ENCODE measurements at places on chromosomes 7 and 10. TPM values are rescaled to one million over a fixed set of nuclear protein-coding genes. Genes with fewer than 3 reads are reported as not detected.
A peak's percentile ranks its signal among the peaks of the same experiment; 100 is the strongest.

APBB1IP gene
- polyA plus RNA-seq, result 2.8 TPM

GRCh38 chr10:4183761-4184261 is 398.8 kb upstream of the KLF6 start:
- DNase-seq, result no peak

DNA sequence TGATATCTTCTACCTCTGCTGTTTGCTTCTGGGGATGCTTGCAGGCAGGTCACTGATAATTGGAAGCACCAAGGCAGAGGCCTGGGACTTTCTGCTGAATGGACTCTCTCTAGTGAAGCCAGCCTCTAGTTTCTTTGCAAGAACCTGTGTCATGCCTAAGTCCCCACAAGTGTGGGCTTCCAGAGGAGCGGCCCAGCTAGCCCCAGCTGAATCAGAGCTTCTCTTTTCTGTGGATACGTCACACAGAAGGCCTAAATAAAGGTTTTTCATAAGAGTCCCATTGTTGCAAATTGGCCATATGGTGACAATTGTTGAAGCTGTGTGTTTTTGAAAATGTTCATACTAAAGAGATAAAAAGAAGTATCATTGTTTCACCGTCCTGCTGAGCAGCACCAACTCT is 6.8 kb upstream of the OPALIN start:
- no peak for DNase-seq

DNA sequence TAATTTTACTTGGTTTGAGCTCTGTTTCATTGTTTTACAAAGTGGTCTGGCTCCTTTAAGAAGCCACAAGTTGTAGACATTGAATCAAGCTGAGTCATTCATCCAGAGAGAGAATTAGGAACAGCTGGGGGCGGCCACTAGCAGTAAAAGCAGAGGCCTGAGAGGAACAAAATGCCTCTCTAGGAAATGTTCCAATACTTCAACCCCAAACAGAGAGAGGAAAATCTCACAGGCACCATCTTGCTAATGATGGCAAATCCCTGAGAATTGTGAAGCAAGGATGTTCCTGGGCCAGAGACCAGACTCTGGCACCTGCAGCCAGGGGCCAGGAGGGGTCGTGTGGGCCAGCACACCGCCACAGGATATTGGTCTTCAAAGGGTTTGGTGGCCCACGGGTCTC is 26.5 kb upstream of the TRIL start:
- DNase-seq, result peak; percentile 82

GRCh38 chr7:1413936-1414639 is 45.2 kb downstream of the MICALL2 start:
- DNase-seq, result no peak

TRIM73 gene
- 1.0 TPM for polyA plus RNA-seq

C10orf143 gene
- 4.0 TPM for polyA plus RNA-seq

DNA sequence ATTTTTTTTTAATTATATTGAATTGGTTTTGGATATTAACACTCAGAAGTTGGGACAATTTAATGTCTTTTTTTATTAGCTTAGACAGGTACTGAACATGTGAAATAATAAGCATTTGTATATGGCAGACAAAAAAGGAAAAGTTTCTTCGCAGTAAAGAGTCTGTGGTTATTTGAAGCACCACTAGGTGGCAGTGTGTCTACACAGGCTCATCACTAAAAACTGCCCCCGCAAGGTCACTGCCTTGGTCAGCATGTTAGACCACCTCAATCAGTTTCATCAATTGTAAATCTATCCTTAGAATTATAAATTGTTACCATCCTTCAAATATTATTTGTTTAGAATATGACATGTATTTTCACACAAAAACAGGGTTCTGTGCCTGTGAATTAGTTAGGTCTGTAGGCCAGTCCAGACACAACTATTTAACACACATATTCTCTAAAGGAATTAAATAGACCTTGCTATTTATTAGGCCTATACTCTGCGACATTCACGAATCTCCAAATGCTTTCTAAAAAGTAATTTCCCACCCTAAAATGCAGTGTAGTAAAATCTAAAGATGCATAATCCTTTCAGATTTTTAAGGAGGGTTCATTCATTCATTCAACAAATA is 17.0 kb downstream of the PNLIPRP3 start:
- no peak for DNase-seq

GNGT1 gene
- not detected for polyA plus RNA-seq

DNA sequence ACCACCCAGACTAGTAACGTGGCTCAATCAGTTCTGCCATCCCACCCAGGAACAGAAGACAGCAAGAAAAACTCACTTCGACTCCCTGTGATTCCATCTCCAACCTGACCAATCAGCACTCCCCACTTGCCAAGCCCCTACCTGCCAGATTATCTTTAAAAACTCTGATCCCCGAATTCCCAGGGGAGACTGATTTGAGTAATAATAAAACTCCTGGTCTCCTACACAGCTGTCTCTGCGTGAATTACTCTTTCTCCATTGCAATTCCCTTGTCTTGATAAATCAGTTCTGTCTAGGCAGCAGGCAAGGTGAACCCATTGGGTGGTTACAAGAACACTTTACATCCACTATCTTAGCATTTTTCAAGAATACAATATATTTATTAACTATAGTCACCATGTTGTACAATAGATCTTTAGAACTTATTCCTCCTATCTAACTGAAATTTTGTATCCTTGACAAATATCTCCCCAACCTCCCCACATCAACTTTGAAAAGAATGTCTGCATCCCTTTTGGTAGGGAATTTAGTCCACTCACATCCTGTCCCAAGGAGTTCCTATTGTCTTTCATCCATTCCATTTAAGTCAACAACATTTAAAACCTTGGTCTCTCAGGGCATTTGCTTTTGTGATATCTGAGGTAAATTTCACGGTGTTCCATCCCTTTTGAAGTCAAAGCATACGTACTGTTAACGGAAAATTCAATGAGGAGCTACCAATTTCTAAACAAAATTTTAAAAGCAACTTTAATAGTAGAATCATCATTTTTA is 163.7 kb downstream of the MACC1 start:
- no peak for DNase-seq

DNA sequence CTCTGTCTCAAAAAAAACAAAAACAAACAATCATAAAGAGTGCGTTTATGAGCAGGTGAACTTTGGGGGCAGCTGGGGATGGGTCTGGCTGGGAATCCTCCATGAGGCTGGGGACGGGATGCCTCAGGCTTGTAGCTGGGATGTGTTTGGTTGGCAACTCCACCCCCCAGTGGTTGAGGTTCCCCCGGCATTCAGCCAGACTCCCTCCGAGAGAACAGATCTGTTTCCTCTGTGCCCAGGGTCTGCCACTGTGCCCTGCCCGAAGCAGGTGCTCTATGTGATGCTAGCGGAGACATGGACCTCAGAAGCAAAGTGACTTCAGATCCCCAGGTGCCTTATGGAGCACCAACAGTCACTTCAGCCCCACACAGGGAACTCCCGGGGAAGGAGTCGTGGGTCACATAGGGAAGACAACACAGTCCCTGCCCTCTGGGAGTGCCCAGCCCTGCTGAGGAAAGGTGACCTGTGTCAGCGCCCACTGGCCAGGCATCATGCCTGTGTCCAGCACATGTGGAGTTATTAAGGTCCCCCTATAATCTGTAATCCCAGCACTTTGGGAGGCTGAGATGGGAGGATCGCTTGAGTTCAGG is 29.3 kb upstream of the GTF2IRD1 start:
- DNase-seq, result no peak

DNA sequence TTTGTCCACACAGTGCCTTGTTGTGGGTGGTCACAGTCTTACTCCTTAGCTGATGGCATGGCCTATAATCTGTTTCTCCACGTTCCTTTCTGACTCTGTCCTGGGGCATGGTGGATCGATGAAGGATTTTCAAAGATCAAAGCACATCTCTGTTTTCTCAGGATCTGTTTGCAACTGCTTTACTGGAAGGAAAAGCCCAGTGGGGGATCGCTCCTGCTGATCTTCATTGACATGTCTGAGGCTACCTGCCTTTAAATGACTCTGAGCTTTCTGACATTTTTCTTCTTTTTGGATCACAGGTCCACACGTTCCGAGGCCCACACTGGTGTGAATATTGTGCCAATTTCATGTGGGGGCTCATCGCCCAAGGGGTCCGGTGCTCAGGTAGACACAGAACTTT is 68.0 kb upstream of the PRR15 start:
- DNase-seq, result no peak

DNA sequence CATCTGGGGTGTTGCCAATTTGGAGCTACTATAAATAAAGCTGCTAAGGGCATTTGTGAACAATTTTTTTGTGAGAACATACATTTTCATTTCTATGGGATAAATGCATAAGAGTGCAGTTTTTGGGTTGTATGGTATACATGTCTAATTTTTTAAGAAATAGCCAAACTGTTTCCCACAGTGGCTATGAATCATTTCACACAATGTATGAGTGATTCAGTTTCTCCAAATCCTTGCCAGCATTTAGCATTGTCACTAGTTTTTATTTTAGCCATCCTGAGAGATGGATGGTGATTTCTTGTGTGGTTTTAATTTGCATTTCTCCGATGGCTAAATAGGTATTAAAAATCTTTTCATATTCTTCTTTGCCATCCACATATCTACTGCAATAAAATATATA is 105.3 kb downstream of the AMPH start:
- DNase-seq, result no peak

DNA sequence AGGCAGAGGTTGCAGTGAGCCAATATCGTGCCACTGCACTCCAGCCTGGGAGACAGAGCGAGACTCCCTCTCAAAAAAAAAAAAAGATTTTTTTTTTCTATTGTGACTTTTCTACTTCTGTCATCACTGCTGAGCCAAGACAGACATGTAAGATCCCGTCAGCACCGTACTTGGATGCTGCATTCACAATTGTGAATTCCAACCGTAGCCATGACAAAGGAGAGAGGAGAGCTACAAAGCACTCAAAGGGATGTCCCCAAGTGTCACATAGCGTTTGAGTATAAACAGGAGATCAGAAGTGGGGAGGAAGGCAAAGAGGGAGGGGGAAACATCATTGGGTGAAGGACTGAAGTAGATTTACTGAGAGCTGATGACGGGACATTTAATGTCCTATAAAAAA is 144.2 kb downstream of the PRPF18 start:
- no peak for DNase-seq

DNA sequence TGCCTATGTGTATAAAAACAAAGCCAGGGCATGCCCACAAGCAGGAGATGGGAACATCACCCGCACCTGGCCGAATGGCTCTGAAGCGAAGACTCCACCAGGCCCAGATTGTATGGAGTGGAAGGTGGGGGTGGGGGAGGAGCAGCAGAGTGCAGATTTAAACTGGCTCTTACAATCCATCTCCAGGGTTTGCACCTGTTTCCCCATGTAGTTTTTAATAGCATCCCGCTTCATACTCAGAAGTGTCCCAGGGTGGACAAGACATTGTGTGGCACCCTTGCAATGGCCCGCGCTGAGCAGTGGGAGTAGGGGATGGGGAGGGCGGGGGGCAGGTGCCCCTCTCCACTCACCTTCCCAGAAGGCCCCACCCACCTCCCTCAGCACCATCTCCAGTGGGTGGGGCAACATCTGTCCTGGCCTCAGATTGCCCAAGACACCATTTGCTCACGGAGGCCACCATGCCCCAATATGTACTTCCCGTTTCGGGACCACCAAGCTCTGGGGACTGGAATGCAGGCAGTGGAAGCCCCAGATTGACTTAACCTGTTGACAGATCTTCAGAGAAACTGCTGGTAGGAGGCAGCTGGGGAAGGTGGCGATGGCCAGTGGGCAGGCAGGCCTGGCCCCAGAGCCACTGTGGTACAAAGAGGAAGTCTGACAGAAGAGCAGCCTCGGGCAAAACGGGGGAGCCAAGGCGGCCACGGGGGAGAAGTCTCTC is 23.0 kb downstream of the VSIR start:
- DNase-seq, result peak; percentile 24

DNA sequence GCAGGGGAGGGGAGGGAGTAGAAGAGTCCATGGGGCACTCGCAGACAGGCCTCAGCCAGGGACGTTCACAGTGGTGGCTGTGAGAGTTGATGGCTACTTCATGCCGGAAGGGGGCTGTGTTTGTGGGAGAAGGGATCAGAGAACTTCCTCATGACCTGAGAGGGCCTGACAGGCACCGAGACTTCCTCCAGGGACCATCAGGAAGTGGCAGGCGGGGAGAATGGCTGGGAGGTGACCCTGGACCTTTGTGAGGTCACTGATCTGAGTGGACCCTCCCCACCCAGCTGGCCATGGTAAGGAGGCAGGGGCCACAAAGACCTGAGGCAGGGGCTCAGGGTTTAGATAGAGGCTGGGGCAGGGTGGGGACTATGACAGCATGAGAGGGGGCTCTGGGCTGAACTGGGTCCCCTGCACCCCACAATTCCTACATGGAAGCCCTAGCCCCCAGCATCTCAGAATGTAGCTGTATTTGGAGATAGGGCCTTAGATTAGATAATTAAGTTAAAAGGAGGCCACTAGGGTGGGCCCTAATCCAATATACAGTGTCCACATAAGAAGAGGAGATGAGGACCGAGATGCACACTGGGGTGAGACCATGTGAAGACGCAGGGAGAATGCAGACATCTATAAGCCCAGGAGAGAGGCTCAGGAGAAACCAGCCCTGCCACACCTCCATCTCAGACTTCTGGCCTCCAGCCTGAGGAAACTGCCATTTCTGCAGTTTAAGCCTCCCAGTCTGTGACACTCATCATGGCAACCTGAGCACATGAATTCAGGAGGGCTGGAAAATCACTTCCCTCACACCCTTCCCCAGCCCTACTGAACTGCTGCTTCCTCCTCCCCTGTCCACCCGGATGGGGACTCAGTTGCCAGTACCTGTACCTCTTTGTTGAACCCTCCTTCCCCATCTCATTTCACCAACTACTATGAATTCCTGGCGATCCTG is 273.9 kb upstream of the ZNF32 start:
- no peak for DNase-seq

GRCh38 chr10:96752375-96752774 is 32.1 kb upstream of the PIK3AP1 start:
- no peak for DNase-seq

- DNase-seq, result no peak
Observed at GRCh38 chr7:25770235-25770634, 381.8 kb upstream of the NFE2L3 start.

TEX47 gene
- not detected for polyA plus RNA-seq

GRCh38 chr7:32169228-32169627 is 99.0 kb upstream of the PDE1C start:
- no peak for DNase-seq

GRCh38 chr10:63537536-63537935 is 16.3 kb downstream of the REEP3 start:
- no peak for DNase-seq

GRCh38 chr7:64881461-64882287 is 21.4 kb upstream of the ZNF273 start:
- no peak for DNase-seq

DNA sequence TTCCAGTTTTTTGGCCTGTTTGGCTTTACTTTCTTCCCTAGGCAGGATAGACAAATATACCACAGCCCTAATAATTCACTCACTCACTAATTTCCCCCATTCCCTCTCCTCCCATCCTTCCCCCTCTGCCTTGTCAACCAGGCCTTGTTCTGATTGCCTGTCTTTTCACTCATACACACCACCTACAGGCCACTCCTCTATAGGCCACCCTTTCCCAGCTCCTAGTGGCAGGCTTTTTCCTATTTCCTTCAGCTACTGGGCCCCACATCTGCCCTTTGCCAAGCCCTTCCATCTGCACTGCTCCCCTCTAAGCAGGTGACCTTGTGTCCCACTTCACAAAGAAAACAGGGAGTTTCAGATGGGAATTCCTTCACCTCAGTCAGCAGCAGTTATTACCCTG is 59.8 kb upstream of the MSRB2 start:
- no peak for DNase-seq

FGFR2 gene
- polyA plus RNA-seq, result 16.5 TPM

MXI1 gene
- polyA plus RNA-seq, result 35.5 TPM

Measured in right cardiac atrium (tissue), 5 donors.